ENCODE measurements at places on chromosomes 7 and 10.

DNA sequence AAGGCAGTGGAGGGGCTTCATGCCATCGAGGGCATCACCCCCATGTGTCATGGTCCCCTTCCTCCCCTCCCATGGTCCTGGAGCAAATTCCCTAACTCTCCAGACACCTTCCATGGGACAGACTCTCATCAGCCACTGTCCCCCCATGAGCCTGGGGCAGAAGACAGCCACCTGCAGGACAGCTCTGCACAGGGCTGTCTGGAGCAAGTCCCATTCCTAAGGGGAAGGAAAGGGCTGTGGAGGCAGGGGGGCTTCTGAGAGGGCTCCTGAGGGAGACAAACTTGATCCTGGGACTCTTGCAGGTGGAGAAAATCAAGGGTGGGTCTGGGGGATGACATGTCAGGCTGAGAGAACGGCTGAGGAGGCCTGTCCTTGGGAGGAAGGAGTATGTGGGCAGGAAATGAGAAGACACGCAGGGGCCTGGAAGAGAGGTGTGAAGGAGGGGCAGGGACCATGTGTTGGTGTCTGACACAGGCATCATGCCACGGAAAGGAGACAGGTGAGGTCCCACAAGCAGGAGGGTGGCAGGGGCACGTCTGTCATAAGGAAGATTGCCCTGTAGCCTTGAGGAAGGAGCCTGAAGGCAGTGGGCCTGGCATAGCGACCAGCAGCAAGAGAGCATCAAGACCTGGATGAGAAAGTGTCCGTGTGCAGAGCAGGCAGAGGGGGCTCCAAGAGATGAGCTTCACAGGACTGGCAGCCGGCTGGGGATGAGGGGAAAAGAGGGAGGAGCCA, 14.4 kb upstream of the GDF10 start:
- no peak for DNase-seq

DNA sequence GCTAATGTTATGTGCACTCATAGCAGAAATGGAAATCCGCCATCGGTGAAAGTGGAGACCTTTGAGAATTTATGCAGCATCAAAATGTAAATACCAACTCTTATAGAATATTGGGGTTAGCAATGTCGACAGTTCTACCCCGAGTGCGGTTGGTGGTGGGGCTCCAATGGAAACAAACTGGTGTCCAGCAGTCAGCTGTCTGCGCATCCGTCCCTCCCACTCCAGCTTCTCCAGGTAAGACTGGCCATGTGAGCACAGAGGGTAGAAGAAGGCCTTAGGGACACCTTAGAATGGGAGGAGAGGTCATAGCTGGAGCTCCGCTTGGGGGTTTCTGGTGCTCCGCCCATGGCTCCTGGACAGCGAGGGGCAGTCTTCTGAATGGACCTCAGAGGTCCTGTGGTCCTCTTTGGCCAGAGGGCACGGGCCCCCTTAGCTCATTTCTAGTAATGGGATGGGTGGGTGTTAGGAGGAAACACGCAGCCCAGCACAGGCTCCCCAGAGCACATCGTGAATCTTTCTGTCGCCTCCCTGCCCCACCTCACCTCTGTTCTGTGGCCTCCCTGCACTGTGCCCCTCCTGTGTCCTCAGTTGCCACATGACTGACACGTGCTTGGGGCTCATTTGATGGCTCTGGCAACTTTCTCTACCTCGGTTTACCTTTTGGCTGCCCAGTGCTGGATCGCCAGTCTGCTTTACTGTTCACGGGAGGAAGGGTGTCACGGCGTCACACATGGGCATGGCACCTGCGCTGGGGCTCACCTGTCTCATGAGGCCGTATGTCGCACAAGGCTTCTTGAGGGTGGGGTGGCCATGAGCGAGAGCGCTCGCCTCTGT, 50.0 kb downstream of the MGMT start:
- no peak for DNase-seq

GRCh38 chr10:66804962-66805361, 120.9 kb upstream of the LRRTM3 start:
- no peak for DNase-seq

- DNase-seq = peak; percentile 33
Observed at GRCh38 chr7:21898265-21898930, 47.3 kb downstream of the CDCA7L start.

- no peak for DNase-seq
Observed at GRCh38 chr7:20650782-20651181, 35.3 kb downstream of the ABCB5 start.

DNA sequence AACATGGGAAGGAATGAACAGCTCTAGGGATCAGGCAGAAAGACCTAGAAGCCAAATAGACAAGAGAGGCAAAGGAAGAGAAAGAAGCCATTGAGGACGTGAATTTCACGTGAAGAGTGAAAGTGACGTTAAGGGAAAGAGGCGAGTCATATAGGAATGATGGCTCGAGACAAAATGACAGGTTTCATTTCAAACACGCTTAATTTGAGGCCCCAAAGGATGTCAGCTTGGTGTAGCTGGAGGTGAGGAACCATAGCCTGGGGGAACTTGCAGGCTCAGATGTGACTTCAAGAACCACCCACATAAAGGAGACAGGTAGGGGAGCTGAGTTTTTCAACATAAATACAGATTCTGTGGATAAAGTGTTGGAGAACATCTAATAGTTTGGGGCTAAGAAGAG, 84.3 kb upstream of the ATP6V0A4 start:
- DNase-seq = no peak

DNA sequence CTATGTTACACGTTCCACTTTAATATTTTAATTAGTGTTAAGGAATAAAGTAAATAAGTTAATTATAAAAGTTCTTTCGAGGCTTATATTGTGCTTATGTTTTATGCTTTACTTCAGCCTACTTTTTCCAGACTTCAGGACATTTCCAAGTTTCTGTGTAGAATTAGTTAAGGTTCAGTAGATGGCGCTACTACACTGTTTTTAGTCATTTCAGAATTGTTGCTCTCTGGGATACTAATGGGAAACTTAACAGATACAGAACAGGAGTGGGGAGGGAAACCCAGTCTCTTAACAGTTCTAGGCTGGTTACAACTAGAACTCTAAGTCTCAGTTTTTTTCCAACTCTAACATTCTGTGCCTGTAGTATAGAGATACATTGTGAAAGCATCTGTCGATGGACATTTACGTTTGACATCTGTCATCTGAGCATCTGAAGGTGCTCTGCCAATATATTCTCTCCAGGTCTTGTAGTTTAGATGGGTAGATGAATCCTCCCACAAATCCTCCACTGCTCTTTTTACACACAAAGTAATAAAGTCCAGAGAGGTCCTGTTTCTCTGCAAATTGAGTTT, 56.8 kb upstream of the FAM171A1 start:
- DNase-seq = no peak

DNA sequence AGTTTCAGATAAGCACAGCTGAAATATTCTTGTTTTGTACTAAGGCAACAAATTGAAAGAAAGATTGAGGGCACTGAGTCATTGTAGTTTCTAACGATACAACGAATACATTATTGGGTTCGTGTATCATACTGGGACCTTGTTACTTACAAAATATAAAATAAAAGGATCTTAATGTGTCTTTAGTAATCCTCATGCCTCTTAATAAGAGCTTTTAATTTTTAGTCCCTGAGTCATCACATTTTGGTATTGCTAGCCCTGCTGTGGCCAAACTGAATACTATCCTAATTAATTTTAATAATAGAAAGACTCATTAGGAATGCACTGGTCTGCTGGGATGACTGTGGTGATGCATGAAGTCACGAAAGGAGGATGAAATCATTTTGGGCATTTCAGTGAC, 309.7 kb downstream of the EXOC4 start:
- DNase-seq = no peak

- no peak for DNase-seq
Observed at GRCh38 chr10:77712207-77712606, 74.6 kb upstream of the KCNMA1 start.
